ENCODE measurements at places on chromosomes 16 and 17.

- no peak for DNase-seq
Observed at GRCh38 chr16:57299009-57299718, 14.7 kb upstream of the PLLP start.

DNA sequence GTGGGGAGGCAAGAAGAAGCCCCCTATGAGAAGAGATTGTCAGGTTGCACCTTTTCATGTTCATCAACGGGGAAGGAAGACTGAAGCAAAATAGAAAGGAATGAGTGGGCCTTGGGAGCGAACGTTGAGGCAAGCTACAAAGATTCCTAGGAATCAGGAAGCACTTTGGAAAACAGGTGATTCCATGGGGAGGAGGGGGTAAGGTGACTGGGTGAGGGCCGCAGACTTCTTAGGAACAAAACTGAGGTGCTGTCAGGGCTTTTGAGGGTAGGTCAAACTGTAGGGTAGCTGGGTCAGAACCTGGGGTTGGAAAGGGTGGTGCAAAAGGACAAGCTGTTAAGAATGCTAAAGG is 528 bp downstream of the ITFG1 start:
- no peak for DNase-seq

GRCh38 chr16:87554754-87555427 is 47.4 kb upstream of the JPH3 start:
- no peak for DNase-seq

GRCh38 chr16:54194334-54194743 is 92.2 kb downstream of the IRX3 start:
- DNase-seq, result peak; percentile 29

DNA sequence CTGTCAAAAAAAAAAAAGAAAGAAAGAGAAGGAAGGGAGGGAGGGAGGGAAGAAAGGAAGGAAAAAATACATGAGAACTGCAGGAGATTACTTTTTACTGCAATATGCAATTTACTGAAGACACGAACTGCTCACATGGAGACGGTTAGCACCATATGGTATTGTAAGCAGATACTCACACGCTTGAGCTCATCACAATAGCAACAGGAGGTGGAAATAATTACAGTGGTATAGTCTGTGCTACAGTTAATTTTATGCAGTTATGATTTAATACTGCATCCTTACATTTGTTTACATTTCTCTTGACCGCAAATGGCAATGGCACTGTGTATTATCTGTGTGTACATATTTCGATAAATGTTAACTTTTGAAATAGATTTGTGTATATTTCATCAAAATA is 21.4 kb upstream of the SLC46A1 start:
- DNase-seq, result no peak

- DNase-seq, result no peak
Observed at GRCh38 chr17:55454906-55455474, 33.4 kb upstream of the MMD start.

DNA sequence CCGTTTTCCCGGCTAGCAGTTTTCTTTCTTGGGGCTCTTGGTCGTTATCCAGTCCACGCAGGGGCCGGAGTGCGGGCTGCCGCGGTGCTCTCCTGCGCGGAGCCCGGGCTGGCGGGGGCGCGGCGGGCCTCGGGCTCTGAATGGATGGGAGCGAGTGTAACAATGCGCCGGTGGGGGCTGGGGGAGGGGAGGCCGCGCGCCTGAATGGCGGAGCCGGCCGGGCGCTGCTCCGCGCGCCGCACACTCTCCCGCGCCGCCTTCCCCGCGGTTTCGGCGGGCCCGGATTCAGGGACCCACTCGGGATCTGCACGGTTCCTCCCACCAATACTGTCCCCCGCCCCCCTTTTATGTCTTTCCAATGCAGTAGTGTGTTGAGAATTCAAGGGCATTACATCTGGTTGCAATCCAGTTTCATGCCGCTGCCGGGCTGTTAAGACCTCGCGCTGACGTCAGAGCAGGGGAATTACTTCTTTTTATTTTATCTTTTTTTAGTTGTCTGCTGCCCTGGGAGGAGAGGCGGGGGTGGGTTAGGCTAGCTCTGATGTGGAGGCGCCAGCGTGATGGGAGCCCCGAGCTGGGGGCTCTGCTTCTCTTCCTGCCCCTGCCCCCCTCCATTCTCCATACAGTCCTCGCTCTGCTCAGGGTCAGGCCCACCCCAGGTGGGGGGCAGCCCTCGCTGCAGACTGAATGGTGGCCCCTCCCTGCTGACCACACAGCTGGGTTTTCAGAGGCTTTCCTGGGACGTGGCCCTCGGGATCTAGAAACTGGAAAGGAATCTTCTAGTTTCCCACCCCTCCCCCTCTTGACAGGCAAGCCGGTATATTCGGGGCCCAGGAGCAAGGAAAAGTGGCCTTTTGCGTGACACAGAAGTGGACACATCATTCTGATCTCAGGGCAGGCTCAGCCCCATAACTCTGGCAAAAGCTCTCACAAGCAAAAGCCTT is 1.8 kb downstream of the RAI1 start:
- peak; percentile 68 for DNase-seq

GRCh38 chr17:80846932-80847331 is 144.7 kb upstream of the CHMP6 start:
- DNase-seq, result no peak

DNA sequence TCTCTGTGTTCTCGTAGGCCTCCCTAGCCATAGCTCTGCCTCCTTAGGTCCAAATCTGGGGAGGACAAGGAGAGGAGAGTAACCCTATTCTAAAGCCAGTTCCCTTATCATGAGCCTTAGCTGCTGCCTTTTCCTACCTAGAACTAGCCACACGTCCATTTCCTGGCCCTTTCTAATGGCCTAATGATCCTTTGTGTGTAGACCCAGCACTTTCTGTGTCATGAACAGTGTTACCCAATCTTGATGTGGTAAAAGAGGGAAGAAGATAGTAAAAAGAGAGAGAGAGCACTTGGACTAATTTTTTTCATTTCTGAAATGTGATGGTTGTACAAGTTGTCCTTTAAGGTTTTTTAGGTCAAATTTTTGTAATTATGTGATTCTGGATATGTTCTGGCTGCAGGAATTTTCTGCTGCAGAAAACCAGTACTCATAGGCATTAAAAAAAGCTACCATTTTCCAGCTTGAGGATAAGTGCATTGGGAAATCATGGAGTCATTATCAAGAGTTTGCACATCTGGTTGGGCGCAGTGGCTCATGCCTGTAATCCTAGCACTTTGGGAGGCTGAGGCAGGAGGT is 18.2 kb downstream of the CASC3 start:
- no peak for DNase-seq

GRCh38 chr17:48637323-48638260 is 11.4 kb upstream of the HOXB9 start:
- DNase-seq, result no peak

DNA sequence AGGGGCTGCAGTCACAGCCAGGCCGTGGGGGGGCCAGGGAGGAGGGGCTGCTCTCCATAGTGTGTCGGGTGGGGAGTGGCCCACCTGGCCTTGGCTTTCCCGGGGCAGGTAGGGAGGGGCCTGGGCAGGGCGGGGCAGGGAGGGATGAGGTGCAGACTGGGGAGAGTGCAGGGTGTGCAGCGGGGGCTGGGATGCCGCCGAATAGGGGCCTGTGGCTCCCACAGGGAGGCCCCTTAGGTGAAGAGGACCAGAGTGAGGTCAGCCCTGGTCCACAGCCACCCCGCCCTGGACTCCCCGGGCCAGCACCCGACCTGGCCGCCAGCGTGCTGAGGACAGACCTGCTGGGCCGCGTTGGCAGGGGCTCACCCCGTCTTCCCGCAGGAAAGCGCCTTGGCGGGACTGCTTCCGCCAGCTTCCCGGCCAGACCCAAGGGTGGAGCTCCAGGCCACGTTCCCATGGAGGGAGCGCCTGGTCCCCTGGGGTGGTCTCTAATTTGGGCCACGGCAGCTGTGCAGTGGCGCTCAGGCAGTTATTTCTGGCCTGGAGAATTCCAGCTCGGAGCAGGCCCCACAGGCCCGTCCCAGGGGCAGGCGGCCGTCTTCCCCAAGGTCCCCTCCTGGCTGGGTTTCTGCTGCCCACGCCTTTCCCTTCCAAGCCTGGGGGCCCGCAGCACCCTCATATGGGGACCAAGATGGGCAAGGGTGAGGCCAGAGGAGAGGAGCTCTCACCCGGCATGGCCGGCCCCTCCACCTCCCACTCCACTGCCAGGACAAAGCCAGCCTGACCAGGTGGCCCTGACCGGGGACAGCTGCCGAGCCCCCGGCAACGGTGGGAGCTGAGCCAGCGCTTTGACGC is 27.9 kb downstream of the CACNA1H start:
- DNase-seq, result no peak

GRCh38 chr16:1288813-1289476 is 20.5 kb upstream of the UBE2I start:
- no peak for DNase-seq

GRCh38 chr16:52843381-52843780 is 209.3 kb downstream of the CHD9NB start:
- DNase-seq, result no peak

- no peak for DNase-seq
Observed at GRCh38 chr16:6970171-6970857, 362.3 kb upstream of the RBFOX1 start.

DNA sequence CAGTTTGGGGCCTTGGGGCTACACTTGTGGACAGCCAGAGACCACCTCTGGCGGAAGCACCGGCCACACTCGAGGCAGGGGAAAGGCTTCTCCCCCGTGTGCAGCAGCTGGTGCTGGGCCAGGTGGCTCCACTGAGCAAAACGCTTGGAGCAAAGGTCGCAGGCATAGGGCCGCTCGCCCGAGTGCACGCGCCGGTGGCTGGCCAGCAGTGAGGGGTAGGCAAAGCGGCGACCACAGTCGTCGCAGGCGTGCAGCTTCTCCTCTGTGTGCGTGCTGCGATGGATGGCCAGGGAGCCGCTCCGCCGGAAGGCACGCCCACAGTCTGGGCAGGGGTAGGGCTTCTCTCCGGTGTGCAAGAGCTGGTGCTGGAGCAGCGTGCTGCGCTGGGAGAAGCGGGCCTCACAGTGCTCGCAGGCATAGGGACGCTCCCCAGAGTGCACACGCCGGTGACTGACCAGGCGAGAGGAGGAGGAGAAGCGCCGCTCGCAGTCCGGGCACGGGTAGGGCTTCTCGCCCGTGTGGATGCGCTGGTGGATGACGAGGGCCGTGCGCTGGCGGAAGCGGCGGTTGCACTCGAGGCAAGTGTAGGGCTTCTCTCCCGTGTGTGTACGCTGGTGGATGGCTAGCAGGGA is 5.8 kb downstream of the ZNF689 start:
- no peak for DNase-seq

GRCh38 chr16:82832821-82833220 is 206.1 kb downstream of the CDH13 start:
- no peak for DNase-seq

DNA sequence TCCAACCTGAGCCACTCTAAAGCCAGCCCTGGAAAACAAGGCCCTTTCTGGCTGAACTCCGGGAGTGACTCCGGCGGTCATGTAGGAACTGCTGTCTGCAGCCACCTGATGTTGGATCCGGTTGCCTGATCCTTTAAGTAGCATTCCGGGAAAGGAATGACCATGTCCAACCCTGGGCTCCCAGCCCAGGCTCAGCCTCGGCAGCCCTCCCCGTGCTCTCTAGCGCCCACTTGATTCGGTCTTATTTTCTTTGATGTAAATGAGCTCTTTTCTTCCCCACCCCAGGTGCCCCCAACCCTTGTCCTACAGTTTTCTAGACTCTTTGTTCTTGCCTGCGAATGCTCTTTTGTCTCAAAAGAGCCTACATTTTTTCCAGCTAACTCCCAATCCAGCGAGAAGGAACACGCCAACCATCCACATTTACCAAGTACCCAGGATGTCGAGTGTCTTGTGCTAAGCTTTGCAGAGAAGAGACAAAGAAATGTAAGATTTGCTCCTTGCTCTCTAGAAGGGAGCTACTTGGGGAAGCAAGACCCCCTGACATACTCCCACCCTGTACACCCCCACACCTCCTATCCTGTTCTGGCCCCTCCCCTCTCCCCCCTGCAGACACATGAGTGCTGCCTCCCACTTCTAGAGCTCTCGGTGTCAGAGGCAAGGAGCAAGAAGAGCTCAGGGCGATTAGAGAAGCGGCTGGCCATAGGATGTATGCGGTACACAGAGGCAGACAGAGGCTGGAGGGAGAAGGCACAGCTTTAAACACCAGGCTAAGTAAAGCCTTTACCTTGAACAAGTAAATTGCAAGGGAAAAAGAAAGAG is 53.8 kb downstream of the COG7 start:
- DNase-seq, result no peak

- no peak for DNase-seq
Observed at GRCh38 chr16:49617016-49617629, 238.8 kb downstream of the ZNF423 start.

All from C1 segment of cervical spinal cord (tissue), 14 donors.